ENCODE measurements at places on chromosomes 7 and 10.

DNA sequence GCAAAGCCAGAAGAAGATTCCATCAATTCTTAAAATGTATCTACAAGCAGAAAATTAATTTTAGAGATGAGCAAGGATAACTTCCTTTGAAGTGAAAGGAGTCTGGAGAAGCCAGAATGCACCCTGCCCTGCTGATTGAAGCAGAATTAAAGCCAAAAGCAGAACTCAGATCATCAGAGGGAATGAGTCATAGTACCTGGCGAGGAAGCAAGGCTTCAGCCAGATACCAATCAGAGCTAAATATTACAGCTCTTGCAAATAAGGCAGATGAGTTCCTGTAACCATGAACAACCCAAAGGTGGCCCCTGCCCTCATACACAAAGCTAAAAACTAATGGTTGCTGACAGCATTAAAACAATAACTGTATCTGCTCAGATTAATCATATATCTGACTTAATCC lies 10.4 kb downstream of the HTR7 start:
- DNase-seq = no peak

DNA sequence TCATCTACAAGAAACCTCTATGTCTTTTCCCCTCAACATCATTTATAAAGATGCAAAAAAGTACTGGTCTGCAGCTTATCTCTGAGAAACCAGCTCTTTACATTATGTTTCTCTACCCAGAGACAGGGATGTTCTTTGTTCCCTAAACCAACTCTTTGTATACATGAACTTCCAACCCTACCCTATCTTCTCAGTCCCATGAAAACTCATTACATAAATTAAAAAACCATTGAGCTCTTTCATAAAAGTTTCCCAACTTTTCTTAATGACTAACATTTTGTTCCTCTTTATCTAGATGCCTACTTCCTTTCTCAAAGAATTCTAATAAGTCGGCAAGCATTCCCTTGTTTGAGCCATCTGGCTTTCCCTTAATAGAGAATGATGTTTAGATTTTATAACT lies 192.8 kb upstream of the AGK start:
- DNase-seq = no peak

- DNase-seq = no peak
Observed at GRCh38 chr7:29063872-29064271, 82.5 kb downstream of the CPVL start.

DNA sequence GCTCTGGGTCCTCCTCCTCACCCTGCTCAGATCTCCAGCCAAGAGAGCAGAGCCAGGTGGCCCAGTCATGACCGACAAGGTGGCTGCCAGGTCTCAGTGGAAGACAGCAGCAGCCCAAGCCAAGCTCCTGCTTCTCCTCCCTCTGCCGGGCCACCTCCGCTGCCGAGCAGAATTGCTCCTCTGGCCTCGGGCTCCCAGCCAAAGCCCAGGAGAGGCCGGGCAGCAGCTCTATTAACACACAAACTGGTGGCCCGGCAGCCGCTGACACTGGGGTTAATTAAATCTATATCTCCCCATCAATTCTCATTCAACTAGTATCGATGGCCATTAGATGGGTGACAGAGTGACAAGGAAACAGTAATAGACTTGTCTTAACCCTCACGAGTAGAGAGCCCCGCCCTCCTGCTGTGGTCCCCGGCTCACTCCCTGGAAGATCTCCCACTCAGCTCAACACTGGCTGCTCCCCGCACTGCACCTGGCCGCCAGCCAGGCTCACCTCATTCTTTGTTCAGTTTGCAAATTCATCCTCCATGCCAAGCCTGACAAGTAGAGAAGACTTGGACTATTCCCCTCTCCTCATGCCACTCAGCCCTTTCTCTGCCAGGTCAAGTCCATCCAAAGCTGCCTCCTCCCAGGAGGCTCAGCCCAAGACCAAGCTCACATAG lies 74.1 kb upstream of the UNC5B start:
- no peak for DNase-seq

GRCh38 chr10:59753267-59753666 lies at the start of gene MRLN:
Gene MRLN, minus strand, starts transcription at chr10:59753455.
- DNase-seq = no peak

DNA sequence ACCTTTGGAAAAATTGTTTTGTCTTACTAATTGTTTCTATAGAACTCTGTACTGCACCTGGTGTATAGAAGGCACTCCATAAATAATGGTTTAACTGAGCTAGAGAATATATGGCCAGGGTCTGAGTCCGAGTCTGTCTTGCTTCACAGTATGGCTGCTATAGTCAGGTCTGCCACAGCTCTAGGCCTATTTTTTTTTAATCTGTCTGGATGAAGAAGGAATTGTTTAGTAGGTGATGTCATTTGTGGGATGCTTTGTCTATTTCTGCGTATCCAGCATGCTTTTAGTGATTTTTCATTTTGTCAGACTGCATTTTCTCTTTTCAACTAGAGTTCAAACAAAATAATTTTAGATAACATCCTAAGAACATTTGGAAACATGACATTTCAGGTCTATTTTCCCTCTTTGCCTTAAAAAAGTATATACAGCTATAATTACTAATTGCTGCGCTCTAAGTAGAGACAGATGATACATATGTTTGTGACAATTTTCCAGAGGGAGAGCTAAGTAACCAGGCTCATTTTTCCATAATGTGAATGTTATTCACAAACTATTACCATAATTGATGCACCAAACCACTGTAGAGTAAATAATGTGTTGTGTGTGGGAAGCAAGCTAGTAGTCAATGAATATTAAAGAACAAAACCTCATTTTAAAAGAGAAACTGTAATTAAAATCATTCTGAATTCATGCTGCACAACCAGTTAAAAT lies 361.7 kb downstream of the AUTS2 start:
- DNase-seq = no peak

DNA sequence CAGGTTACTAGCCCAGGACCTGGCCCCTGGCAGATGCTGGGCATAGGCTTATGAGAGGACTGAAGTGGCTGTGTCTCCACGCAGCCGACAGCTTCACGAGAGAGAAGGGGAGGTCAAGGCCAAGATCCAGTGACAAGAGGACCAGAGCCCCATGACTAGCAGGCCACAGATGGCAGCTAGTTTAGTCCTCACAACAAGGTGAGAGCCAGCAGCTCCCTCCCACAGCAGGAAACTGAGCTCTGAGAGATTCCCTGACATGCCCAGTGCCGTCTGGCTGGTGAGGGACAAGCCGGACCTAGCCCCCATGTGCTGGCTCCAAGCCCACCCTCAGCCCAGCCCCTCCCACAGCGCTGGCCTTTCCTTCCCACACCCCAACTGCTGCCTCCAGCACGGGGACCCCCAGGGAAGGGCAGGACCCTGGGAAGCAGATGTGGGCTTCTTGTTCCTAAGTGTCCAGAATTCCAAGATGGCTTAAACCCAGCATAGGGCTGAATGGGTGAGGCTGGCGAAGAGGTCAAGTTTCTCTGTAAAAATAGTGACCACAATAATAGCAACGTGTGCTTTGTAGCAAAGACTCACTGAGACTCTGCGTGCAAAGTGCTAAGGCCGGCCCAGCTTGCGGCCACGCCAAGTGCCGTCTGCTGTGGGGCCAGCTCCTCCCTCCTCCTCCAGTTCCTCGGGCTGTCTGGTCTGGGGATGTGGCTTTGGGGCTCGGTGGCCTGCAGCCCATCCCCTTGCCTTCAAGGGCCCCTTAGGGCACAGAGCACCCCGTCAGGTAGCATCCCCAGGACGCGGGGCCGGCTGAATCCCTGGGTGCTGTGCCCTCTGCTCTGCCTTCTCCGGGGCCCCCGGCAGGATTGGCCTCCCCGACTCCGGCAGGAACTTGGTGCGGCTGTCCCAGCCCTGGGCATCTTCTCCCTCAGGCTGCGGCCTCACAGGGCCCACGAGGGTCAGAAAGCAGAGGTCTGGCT lies 7.8 kb upstream of the FAM20C start:
- DNase-seq = no peak

Data from fibroblast of skin of left biceps (primary cell).